HCT116 (cell line): ENCODE measurements at places on chromosomes 2 and 18.

GRCh38 chr2:15460112-15460620 is 101.0 kb downstream of the NBAS start:
- no peak for DNase-seq

DNA sequence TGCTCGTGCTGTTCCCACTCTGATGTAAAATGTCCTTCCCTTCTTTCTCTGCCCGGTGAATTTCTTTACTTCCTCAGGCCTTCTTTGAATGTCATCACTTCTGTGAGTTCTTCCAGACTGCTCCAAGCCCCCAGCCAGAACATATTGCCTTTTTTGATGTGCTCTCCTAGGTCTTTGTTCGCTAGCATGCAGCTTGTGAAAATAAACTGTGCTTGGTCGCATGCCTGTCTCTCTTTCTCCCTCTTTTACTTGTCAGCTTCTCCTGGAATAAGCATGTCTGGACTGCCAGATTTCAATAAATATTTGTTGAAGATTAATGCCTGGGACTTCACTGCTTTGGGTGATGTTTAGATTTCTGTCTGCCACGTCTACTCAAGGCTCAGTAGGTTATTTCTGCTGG is 82.7 kb upstream of the ARHGAP28 start:
- no peak for DNase-seq

GRCh38 chr2:162196638-162197037 is 44.6 kb upstream of the GCG start:
- DNase-seq: no peak

DNA sequence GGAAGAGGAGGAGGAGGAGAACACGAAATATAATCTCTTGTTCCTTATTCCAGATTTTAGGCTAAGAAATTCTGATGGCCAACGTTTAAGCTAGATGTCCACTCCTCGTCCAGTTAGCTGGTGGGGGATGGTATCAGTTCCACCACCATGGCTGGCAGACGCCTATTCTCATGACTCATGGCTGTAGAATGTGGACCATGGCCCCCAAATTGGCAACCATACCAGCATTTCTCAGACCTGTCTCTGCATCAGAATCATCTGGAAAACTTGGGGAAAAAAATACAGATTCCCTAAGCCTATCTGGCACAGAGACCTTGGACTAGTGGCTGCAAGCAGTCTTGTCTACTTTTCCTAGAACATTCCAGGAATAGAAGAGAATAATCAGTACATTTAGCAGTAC is 267.7 kb upstream of the SIX2 start:
- no peak for DNase-seq

- no peak for DNase-seq
Measured at GRCh38 chr2:66530651-66531050, 95.7 kb downstream of the MEIS1 start.

GRCh38 chr2:138486363-138487198 is 15.0 kb upstream of the SPOPL start:
- no peak for DNase-seq

DNA sequence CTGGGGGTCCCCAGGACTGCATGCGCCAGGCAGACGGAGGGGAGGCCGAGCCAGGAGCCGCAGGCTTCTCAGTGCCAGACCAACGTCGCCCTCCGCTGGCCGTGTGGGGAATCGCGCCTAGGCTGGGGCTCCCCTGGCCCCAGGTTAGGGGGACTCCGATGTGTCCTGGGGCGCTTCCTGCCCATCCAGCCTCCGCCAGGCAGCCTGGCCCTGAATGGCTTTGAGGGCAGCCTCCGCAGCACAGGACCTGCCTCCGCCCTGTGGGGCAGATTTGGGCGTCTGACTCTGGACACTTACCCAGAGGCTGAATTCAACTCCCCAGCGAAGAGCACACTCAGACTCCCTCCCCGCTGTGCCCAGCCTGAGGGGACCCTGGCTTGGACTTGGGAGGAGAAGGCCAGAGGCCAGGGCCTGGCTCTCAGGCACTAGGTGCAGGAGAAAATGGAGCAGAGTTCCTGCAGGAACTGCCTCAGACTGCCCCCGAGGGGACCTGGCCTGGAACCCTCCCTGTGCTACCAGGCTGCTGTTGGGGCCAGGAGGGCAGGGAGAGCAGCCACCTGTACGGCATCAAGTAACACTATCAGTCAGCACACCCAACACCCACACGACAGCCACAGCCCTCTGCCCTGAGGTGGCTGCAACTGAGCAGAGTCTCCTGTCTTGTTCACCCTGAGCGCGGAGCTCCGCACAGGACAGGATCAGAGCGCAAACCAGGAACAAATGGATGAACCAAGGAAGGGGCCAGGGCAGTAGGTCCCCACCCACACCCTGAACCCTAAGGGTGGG is 597 bp upstream of the TEKT4 start:
- DNase-seq: no peak

DNA sequence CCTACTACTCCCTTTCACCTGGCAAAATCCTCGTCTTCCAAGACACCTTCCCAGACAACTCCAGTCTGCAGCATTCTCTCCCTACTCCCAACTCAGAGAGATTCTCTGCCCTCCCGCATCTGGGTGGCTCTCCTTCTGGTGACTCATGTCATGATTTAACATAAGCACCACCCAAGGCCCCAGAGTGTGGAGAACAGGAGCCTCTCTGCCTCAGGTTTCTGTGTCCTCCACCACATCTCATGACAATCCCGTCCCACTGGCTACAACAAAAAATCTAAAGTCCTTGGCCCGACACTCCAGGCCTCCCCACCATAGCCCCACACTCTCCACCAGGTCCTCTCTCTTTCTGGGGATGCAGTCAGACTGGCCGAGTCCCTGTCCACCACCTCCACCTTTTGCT is 197.1 kb downstream of the BCL11A start:
- DNase-seq: no peak

- no peak for DNase-seq
Measured at GRCh38 chr18:45110577-45111501, 430.2 kb downstream of the SETBP1 start.

GRCh38 chr18:2970344-2970743 is 42.6 kb downstream of the LPIN2 start:
- DNase-seq: no peak

DNA sequence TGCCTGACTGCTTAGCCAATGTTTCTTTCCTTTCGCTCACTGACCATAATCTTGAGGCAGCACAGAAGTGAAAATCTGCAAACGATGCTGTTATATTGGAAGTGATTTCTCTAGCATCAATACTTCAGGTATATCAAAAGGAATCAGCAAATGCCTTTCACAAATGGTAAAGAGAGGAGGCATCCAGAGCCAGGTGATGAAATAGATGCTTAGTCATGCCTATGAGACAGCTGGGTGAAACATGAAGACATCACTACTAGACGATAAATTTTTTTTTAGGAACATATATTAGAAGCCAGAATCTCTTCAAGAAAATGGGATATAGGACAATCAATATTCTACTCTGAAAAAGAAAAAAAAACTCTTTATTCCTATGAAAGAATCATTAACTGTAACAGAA is 249.2 kb upstream of the SLC39A10 start:
- DNase-seq: no peak

- DNase-seq: no peak
Measured at GRCh38 chr2:119085613-119086012, 72.9 kb downstream of the C1QL2 start.

- DNase-seq: no peak
Measured at GRCh38 chr2:63712748-63713147, 124.0 kb downstream of the MDH1 start.

DNA sequence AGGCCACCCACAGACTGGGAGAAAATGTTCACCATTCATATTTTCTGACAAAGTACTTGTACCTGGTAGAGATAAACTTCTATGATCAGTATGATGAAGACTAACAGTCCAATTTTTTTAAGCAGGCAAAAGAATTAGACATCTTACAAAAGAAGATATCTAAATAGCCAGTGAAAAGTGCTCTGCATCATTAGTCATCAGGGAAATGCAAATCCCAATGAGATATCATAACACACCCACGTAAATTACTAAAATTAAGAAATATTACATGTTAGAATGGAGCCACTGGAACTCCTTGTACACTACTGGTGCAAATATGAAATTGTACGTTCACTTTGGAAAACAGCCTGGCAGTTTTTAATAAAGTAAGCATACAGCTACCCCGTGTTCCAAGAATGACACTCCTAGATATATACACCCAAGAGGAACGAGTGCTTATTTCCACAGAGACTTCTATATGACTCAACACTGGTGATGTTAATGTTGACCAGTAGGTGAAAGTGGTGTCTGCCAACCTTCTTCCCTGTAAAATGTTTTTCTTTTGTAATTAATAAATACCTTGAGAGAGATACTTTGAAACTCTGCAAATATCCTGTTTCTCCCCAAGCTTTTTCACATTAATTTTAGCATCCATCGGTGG is 80.3 kb downstream of the NPAS2 start:
- no peak for DNase-seq

DNA sequence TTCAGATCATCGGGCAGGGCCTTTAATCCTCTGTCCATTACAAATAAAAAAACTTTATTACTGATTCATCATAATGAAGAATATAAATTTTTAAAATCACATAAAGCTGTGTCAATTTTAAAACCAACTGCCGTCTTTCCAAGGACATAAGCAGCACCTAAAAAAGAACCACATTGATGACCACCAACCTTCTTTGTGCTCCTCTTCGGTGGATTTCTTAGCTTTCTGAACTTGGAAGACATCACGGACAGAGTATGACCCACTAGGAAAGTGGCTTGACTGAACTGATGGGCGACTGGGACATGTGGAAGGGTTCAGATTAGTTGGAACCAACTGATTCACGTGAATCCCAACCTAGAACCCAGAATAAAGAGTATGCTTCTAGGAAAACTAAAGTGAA is 68.9 kb downstream of the EIF5B start:
- no peak for DNase-seq

- DNase-seq: no peak
Measured at GRCh38 chr18:79780547-79780946, 17.2 kb upstream of the KCNG2 start.

- no peak for DNase-seq
Measured at GRCh38 chr2:73868204-73868978, 24.4 kb upstream of the ACTG2 start.

DNA sequence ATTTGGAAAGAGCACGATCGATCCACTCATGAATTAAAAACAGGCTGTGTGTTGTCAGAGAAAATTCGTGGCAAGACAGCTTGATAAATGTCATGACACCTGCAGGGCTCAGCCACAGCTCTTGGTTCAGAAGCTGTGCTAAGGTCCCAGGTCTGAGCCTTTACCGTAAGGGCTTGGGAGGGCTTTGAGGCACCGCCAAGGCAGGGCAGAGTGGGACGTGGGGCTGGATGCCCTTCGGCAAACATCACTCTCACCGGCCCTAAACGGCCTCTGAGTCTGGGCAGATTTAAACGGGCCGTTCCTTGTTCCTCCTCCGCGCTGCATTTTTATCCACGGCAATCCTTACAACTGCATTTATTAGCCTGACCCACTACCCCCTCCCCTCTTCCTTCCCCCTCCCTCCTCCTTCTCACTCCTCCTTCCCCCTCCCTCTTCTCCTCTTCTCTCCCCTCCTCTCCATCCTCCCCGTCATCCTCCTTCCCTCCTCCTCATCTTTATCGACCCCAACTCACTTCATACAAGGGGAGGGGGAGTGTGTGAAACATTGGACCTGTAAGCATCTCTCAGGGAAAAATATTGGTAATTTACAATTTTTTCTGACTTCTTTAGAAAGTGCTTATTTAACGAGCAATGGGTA is 33.9 kb downstream of the MBP start:
- no peak for DNase-seq

GRCh38 chr2:20930928-20931327 is 108.0 kb upstream of the LDAH start:
- DNase-seq: no peak

DNA sequence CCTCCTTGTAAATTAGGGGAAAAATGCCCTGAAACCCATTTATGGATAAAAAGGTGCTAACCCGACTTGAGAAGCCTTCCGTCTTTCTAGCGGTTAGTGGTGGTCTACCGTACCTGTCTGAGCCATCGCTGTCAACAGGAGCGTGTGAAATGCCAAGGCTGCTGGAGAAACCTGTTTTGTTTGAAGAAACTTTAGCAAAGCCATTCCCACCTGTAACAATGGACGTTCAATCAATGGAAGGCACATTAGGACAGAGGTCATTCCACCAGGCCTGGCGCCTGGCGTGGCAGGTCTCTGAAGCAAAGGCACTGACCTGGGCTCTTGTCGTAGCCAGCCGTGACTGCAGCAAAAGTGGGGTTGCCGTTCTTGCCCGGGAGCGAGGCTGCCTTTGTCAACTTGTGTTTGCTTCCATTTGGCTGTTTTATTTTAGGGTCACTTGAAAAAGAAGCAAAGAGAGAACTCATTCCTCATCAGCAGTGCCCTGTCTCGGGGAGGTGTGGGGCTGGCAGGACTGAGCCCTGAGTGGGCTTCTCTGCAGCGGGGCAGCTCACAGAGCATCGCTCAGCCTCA is 47.2 kb downstream of the ZAP70 start:
- DNase-seq: no peak

GRCh38 chr2:27965841-27966240 is 75.3 kb downstream of the BABAM2 start:
- no peak for DNase-seq

DNA sequence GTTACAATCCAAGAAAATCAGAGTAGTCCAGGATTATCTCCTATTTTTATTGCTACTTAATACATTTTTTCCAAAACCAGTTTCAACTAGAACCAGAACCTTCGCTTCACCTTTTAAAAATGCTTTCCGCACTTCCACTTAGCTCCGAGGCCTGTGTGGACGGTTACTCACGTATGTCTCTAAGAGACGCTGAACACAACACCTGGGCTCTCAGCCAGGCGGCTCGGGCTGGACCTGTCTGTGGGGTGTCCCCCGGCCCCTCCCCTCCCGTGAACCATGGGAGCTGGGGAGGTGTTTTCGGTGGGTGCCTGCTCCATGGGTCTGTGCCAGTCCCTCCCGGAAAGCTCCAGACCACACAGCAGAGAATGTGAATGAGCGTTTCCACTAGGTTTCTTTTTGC is 223.8 kb downstream of the GLI2 start:
- DNase-seq: no peak

GRCh38 chr2:190649035-190649797 is at the start of gene NAB1:
NAB1 (plus strand) TSS chr2:190649083; CDS start chr2:190659177, 10,094 bp downstream.
- DNase-seq: no peak

DNA sequence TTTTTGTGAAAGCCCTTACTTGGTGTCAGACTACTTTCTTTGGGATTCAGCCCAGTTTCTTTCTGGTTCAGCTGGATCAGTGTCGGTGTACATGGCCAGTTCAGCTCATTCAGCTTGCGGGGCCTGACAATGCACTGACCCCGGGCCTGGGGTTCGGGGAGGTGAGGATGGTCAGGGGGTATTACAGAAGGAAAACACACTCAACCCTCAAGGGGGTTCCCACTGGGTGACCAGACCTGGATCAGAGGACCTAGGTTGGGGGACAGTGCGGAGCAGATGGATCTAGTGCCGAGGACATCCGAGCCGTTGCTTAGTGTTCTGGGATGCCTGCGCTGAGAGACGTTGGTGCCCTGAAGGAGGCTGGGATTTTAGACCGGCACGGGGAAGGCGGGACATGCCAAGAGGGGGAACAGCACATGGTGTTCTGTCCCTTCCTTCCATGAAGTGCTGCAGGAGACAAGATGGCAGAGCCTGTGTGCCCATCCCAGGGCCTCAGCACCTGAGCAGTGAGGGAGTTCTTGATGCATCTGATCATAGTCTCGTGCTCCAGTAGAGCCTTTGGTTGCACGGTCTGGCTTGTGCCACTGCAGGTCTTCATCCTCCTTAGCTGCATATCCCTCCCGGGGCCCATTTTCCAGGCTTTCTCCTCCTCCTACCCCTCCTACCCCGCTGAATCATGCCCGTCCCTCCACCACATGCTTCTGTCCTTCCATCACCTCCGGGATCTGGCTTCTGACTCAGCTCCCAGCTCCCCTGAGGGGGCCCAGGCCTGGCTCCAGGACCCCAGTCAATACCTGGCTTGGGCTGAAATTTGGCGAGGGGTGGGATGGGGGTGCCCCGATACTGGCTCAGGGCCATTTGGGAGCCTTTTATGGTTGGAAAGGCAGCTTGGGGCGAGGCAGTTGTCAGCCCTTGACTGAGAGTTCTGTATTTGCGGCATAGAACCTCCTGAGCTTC is 18.0 kb downstream of the SPEG start:
- DNase-seq: peak; percentile 71
